Mesothelial cell of epicardium (in vitro differentiated cells): ENCODE measurements at places on chromosomes 6 and 20.

- H3K4me1 ChIP-seq, result no peaks in the 10 kb centered on the region
- no peaks in the 10 kb centered on the region for H3K36me3 ChIP-seq
- H3K27ac ChIP-seq, result no peak overlapping the region
- H3K4me3 ChIP-seq, result no peak overlapping the region
Observed at GRCh38 chr6:156182356-156182755, 594.8 kb upstream of the ARID1B start.

GRCh38 chr20:48400009-48400408, 427.8 kb downstream of the PREX1 start:
- H3K4me3 ChIP-seq, result no peak overlapping the region
- H3K27ac ChIP-seq, result no peak overlapping the region
- DNase-seq, result no peak
- H3K4me1 ChIP-seq, result peaks cover 36% of the 10 kb centered on the region
- peaks cover 1% of the 10 kb centered on the region for H3K27me3 ChIP-seq
- no peaks in the 10 kb centered on the region for H3K36me3 ChIP-seq

- DNase-seq, result no peak
- no peaks in the 10 kb centered on the region for H3K4me1 ChIP-seq
- H3K27me3 ChIP-seq, result no peaks in the 10 kb centered on the region
- peaks cover 49% of the 10 kb centered on the region for H3K36me3 ChIP-seq
- H3K4me3 ChIP-seq, result no peak overlapping the region
- H3K27ac ChIP-seq, result no peak overlapping the region
Observed at GRCh38 chr6:17829905-17830304, 123.2 kb upstream of the NUP153 start.

DNA sequence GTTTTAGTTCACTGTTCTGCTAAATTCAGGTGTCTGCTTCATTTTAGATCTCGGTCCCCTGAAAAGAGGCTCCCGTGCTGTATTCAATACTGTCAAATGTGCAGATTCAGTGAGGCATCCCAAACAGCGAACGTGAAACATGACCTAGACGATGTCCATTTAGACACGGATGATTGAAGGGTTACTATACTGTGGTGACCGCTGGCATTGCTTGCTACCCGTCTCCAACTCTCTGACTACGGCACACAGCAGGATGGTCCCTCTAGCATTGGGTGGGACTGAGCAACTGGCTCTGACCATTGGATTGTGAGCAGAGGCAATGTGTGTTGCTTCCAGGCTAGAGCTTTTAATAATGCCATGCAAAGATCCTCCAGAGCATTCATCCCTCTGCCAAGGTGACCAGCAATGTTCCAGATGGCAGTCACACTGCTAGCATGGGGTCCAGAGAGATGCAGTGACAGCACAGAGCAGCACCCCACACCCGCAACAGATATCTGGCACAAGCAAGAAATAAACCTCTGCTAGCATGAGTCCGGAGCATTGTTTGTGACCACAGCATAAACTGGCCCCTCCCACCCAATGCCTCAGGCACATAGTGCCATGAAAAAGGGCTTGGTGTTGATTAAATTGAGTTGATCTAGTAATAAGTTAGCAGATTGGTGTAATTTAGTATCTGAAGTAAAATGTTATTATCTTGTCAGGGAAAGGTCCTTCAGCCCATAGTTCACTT, 9.0 kb downstream of the METTL24 start:
- H3K4me3 ChIP-seq, result no peak overlapping the region
- no peaks in the 10 kb centered on the region for H3K27me3 ChIP-seq
- peak overlapping the region; percentile 73 for H3K27ac ChIP-seq
- H3K36me3 ChIP-seq, result no peaks in the 10 kb centered on the region

DNA sequence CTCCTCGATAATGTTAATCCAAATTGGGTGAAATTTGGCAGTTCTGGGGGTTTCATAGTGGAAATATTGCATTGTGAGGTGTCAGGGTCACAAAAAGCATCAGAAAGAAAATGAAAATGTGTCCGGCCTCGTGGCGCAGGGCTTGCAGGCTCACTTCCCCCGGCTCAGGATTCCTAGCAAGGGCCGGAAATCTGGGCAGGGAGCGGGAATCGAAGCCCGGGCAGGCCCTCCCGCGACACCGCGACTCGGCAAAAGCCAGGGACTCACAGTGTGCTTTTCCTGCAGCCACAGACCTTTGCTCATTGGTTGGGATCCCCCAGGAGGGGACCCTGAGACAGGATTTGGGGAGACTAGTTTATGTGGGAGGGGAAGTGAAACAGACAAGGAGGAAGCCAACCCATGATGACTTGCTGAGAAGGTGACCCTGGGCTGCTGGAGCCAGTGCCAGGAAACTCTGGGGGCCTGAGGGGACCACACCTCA, 847 bp upstream of the CD93 start:
- H3K27ac ChIP-seq, result no peak overlapping the region
- peaks cover 11% of the 10 kb centered on the region for H3K4me1 ChIP-seq
- no peak overlapping the region for H3K4me3 ChIP-seq
- no peak for DNase-seq
- H3K36me3 ChIP-seq, result no peaks in the 10 kb centered on the region

GRCh38 chr20:40603057-40603651, 85.9 kb downstream of the MAFB start:
- no peak overlapping the region for H3K4me3 ChIP-seq
- no peak overlapping the region for H3K27ac ChIP-seq
- DNase-seq, result no peak
- no peaks in the 10 kb centered on the region for H3K27me3 ChIP-seq

DNA sequence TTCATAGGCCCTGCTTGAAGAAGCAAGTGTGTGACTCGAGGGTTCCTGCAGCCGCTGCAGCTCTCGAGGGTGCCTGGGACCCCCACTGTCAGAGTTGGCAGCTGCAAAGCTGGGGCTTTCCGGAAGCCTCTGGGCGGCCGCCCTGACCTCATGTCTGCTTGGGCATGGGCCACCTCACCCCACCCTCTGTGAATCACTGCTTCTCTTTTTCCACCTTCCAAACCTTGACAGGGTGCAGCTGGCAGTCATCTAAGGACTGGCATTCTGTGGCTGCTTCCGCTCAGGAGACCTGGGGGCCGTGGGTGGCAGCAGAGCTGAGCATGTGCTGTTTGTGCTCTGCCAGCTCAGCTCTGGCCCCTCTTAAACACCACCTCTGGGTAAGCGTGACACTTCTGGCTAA, 32.0 kb downstream of the ERMARD start:
- H3K27ac ChIP-seq, result no peak overlapping the region
- no peaks in the 10 kb centered on the region for H3K27me3 ChIP-seq
- H3K36me3 ChIP-seq, result peaks cover 30% of the 10 kb centered on the region
- H3K4me3 ChIP-seq, result no peak overlapping the region

DNA sequence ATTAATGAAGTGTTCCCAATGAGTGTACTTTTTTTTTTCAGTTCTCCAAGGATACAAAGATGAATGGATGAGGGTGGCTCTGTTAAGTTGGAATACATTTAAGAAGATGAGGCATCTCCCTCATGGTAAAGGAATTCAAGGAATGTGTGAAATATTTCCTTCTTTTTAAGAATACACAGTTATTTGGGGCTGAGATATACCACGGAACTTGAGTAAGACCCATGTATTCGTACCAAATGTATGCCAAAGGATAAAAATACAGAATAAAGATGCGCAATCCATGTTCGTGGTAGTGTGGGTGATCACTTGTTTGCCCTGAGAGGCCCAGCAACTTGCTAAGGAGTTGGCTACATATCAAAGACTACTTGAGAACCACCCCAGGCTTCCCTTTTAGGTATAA, 164.2 kb upstream of the TCF21 start:
- no peaks in the 10 kb centered on the region for H3K27me3 ChIP-seq
- peaks cover 20% of the 10 kb centered on the region for H3K36me3 ChIP-seq
- H3K4me3 ChIP-seq, result no peak overlapping the region
- no peaks in the 10 kb centered on the region for H3K4me1 ChIP-seq
- no peak overlapping the region for H3K27ac ChIP-seq
- no peak for DNase-seq

GRCh38 chr20:2888224-2888955, 15.1 kb downstream of the PTPRA start:
- H3K4me1 ChIP-seq, result peaks cover 22% of the 10 kb centered on the region
- H3K27ac ChIP-seq, result peak overlapping the region; percentile 59
- H3K27me3 ChIP-seq, result no peaks in the 10 kb centered on the region

DNA sequence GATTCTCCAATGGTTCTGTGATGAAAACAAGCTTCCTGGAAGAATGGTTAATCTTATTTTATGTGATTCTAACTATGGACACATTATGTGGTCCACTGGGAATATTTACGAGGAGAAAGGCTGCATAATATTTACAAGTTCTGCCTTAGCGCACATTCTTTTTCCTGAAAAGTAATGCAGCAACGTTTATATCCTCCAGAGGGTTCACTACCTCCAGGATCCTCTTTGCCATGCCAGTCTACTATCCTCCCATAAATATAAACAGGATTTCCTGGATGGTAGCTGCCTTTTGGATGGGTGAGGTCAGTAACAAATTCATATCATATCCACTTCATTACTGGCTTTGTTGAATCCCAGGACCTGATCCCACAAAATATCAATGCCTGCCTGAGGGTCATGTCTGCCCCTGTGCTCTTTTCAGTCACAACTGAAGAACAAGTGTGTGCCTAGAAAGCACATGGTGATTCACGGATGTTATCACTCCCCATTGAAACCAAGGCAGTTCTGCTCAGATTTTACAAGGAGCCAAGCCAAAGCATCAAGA, 30.4 kb downstream of the ADGRF5 start:
- peaks cover 4% of the 10 kb centered on the region for H3K4me1 ChIP-seq
- no peak overlapping the region for H3K27ac ChIP-seq
- no peaks in the 10 kb centered on the region for H3K27me3 ChIP-seq
- no peak overlapping the region for H3K4me3 ChIP-seq
- no peak for DNase-seq
- H3K36me3 ChIP-seq, result no peaks in the 10 kb centered on the region

DNA sequence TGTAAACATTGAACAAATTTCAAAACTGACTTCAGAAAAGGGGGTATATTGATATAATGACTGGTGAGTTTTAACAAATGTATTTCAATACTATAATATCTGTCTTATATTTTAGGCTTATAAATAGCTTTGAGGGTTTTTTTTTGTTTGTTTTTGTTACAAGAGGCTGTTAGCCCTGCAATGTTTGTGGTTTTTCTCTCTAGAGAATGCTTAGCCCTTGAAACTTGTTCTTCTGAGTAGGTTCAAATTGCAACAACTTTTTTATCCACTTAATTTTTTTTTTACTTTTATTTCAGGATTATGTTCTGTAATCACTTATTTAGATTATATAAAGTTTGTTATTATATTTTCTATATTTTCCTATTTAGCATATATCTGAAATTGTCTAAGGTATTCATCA, 333.2 kb downstream of the RIMS1 start:
- no peak for DNase-seq
- no peaks in the 10 kb centered on the region for H3K36me3 ChIP-seq
- no peak overlapping the region for H3K27ac ChIP-seq
- H3K27me3 ChIP-seq, result no peaks in the 10 kb centered on the region

DNA sequence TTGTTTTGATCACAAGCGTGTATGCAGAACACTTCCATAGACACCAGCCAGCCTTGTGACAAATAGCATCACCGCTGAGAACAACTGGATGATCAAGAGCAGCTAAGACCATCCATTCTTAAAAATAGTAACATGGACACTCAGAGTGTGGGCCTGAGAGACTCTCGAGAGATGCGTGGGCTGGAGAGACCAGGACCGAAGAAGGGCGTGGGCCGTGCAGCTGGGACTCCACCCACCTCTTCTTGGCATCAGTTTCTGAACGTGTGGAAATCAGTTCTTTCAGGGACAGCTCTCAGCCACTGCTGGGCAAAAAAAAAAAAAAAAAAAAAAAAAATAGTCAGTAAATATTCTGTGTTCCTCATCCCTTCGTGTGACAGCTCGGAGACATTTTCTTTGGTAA, 314.5 kb upstream of the CDH4 start:
- no peaks in the 10 kb centered on the region for H3K4me1 ChIP-seq
- no peak overlapping the region for H3K4me3 ChIP-seq
- H3K27ac ChIP-seq, result no peak overlapping the region
- DNase-seq, result no peak
- H3K27me3 ChIP-seq, result peaks cover 5% of the 10 kb centered on the region

DNA sequence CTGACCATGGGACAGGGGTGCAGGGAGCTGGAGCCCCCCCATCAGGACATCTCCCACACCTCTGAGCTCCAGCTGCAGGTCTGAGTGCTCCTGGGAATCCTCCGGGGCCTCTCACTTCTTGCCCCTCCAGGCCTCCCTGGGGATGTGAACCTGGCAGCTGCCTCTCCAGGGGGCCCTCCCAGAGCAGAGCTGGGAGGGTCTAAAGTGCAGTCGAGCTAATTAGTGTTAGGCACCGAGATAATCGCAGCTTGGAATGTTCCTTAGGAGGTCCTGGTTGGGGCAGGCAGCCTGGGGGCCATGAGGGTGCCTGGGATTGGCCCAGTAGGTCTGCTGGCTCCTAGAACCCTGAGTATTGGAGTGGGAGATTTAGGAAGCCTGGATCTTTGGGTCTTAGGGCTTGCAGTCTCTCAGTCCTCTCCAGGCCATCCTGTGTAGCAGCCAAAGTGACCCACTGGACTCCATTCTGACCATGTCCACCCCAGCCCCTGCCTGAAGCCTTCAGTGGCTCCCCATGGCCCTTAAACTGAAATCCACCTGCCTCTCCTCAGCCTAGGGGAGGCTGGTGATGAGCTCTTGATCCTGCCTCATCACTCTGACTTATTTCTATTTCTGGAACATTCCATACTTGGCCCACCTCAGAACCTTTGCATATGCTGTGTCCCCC, 26.0 kb downstream of the CEBPB start:
- no peak overlapping the region for H3K4me3 ChIP-seq
- no peak for DNase-seq
- H3K27me3 ChIP-seq, result no peaks in the 10 kb centered on the region
- H3K4me1 ChIP-seq, result peaks cover 25% of the 10 kb centered on the region

DNA sequence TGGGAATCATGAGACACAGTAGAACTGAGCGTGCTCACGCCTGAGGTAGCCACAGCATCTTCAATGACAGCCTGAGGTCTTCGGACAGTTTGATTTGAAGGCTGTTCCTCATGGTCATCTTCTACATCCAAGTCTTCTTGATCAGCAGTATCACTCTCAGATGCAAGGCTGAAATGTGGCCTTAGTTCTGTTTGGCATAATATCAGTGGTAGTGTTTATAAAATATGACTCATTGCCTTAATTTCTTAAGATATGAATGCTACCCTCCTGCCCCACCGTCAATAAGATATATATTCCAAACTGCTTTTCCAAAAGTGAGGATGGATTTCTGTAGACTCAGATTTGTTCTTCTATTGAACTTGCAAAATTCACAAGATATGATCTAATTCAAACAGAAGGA, 17.5 kb upstream of the MAP7 start:
- H3K27ac ChIP-seq, result no peak overlapping the region
- no peak overlapping the region for H3K4me3 ChIP-seq
- H3K36me3 ChIP-seq, result peaks cover 28% of the 10 kb centered on the region
- peaks cover 8% of the 10 kb centered on the region for H3K4me1 ChIP-seq
- H3K27me3 ChIP-seq, result no peaks in the 10 kb centered on the region
- DNase-seq, result no peak
